HepG2 (cell line): ENCODE measurements at places on chromosomes 13 and 19. TPM values are rescaled to one million over a fixed set of nuclear protein-coding genes. Genes with fewer than 3 reads are reported as not detected.

ZNF490 gene
- total RNA-seq = 2.9 and 5.2 TPM in 2 replicates

SRRM5 gene
- 0.11 TPM in 1 of 2 replicates, not detected in the other for total RNA-seq

C1QTNF9B gene
- total RNA-seq = not detected in 2 replicates

NOP53 gene
- 44.2 and 53.9 TPM in 2 replicates for total RNA-seq

SDHAF1 gene
- 21.0 and 22.8 TPM in 2 replicates for total RNA-seq

KIR2DL1 gene
- total RNA-seq = not detected in 2 replicates

LILRA5 gene
- total RNA-seq = not detected in 2 replicates

EHD2 gene
- 0.08 and 0.09 TPM in 2 replicates for total RNA-seq

OXGR1 gene
- total RNA-seq = not detected in 2 replicates

CYSLTR2 gene
- not detected in 2 replicates for total RNA-seq

ZNF780B gene
- 21.9 and 25.0 TPM in 2 replicates for total RNA-seq

C19orf67 gene
- total RNA-seq = 0.11 TPM in 1 of 2 replicates, not detected in the other

ZNF665 gene
- 0.32 and 0.49 TPM in 2 replicates for total RNA-seq

SERTAD3 gene
- 16.9 and 17.8 TPM in 2 replicates for total RNA-seq

GRCh38 chr13:26558987-26559386 lies 1.5 kb downstream of the WASF3 start:
- DNase-seq = peak; percentile 88

DNA sequence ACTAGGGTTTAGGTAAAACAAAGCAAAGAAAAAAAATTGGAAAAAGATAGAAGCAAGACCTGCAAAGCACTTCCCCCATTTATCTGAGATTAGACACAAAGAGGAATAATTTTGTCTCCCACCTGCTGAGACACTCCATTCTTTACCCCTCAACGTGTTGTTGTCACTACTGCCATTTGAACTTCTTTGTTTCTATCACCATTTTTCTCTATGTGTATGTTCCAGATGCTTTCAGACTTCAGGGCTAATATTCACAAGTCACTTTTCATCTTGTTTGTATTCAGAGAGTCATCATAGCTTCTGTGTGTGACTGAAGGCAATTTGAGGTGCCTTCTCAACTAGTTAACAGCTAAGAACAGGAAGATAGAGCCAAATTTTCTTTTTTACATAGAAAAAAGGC lies 512.5 kb downstream of the TBC1D4 start:
- DNase-seq = no peak

DNA sequence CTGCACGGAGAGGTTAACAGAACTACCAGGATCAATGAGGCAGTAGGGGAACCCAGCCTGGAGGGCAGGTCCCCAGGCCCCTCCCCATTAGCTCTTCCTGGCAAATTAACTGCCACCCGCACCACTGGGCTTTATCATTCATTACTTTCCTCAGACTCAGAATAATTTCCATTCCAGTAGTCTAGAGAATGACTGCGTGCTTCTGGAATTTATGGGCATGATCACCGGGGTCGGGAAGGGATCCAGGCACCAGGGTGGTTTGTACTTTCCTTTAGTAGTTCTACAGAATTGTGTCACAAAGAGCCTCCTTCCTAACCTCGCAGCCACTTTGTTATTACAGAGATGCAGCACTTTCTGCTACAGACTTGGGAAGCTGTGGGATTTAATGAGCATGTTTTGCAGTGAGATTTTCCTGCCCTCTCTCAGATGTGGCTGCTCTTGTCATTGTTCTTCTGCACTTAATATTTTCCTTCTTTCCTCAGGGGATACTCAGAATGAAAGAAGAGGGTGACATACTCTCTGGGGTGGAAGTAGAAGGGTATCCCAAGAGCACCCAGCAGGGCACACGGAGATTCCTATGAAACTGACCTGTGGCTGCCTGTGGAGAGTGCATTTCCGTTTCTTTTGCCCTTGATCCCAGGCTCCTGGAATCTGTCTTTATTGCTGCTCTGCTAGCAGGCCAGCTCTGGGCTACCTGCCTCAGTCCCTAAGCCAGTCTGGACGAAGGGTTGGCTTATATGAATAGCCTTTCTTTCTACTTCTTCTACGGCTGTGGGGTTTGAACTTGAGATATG lies 285.0 kb upstream of the SLC10A2 start:
- DNase-seq = no peak

- DNase-seq = no peak
These were observed 3.6 kb upstream of the CACNG8 start for GRCh38 chr19:53958823-53959757.

DNA sequence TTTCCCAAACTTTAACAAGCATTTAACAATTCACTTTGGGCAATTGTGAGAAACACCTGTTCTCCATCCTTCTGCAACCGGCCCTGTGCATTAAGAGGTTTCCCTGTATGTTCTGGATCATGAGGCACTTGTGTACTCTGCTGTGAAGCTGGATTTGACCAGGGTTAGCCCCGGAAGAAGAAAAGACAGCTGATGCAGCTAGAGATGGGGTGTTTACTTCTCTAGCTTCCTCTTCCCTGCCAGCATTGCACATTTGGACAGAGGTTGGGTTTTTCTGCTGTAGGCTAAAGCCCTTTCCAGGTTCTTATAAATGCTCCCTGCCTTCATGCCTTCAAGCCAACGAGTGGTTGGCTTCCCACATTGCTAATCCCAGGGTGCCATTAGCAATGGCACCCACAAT lies 20.9 kb downstream of the MBD3L2B start:
- DNase-seq = no peak

DNA sequence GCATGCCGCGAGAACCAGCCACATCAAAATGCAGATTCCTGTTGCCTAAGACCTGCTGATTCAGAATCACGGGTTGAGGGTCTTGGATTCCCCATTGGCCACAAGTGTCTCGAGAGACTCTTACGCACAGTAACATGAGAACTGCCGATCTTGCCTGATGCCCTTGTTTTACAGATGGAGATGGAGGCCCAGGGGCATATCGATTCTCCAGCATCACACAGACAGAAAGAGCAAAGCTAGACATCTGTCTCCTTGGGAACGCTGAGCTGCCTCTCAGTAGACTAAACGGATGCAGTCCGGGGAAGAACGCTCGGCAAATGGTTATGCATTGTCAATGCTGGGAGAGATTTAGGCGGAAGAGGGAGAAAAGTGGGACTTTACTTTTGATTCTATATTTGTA lies 5.4 kb downstream of the NLRP12 start:
- DNase-seq = no peak

GRCh38 chr19:56619121-56619520 lies 23.8 kb upstream of the SMIM17 start:
- DNase-seq = no peak

GRCh38 chr13:26019251-26019650 lies 32.6 kb downstream of the SHISA2 start:
- DNase-seq = no peak

GRCh38 chr13:97124915-97125809 lies 97.0 kb upstream of the MBNL2 start:
- DNase-seq = peak; percentile 17

GRCh38 chr19:18208098-18208951 lies 4.5 kb upstream of the RAB3A start:
- DNase-seq = no peak

DNA sequence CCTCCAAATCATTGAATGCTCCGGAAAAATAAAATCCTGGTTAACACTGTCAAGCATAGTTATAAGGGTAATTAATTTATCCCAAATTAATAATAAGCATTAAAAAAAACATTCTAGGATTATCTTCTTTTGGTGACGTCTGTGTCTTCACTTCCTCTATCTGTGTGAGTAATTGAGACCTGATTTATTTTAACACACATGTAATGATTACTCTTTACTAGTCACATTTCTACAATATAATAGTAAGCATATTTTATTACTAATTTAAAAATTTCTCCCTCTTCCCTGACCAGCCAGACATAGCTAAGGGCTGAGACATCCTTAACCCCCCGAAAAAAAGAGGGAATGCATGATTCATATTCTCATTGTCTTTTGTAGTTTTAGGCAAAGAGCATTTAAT lies 2.3 kb downstream of the FNDC3A start:
- no peak for DNase-seq

- no peak for DNase-seq
These were observed 11.1 kb downstream of the ZC3H13 start for GRCh38 chr13:46041419-46041839.

- no peak for DNase-seq
These were observed 13.2 kb downstream of the PEPD start for GRCh38 chr19:33508431-33508830.

DNA sequence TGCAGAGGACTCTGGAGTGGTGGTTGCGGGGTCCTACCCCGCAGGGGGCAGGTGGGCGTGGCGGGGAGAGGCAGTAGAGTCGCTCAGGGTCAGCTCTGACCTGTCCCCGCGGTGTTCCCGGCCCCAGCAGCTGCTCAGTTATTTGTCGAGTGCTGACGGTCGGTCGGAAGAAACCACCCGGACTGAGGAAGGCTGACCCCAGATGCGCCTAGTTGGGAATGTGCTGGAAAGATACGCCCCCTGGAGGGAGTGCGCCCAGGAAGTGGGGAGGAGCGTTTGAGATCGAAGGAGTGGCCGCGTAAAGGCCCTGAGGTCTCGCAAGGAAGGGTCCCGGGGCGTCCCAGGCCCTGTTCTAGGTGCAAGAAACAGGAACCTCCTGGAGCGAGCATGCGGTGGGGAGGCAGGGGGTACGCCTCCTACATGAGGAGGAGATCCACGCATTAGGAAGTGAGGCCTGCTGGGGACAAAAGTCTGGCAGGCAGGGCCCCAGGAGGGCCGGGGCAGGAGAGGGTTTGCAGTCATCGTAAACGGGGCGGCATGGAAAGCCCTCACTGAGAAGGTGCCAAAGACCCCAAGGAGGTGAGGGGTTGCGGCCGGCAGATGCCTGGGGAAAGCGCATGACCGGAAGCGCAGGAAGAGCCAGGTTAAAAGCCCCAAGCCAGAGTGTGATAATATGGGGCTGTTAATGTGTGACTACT lies 9.2 kb downstream of the CCDC8 start:
- DNase-seq = peak; percentile 69

- peak; percentile 55 for DNase-seq
These were observed 28.6 kb upstream of the CYP2B6 start for GRCh38 chr19:40962460-40962961.

DNA sequence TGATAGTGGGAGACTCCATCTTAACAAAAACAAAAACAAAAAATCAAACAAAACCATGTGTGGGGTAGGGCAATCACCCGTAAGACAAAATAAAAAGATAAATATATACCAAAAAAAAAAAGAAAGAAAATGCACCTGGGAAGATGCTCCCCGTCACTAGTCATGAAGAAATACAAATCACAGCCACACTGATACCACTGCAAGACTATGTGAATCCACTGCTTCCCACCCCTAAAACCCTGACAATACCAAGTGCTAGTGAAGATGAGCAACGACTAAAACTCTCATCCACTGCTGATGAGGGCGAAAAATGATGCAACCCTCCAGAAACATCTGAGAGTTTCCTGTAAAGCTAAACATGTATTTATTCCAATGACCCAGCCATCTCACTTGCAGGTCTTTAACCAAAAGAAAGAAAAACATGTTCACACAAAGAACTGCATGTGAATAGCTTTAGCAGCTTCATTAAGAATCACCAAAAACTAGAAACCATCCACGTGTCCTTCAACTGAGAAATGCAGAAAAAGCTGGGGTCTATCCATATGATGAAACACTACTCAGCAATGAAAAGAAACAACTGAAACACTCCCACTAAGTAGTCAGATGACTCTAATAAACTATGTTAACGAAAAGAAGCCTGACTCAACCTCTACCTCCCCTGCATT lies 31.7 kb downstream of the BRD4 start:
- DNase-seq = no peak

DNA sequence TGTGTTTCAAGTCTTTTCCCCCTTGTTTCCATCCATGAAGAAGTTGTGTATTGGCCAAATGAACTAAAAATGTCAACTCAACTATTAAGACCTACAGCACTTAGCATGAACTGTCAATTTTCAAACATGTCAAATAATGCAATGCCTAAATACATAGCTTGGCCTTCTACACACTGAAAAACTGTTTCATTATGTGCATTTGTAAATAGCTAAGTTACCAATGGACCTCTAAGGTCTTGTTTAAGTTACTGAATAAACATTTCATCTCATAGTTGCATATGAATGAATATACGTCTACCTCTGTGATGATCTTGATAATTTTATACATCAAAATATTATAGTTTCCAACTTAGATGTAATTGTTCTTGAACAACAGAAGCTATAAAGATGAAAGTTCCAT lies 744.5 kb downstream of the EFNB2 start:
- DNase-seq = no peak

DNA sequence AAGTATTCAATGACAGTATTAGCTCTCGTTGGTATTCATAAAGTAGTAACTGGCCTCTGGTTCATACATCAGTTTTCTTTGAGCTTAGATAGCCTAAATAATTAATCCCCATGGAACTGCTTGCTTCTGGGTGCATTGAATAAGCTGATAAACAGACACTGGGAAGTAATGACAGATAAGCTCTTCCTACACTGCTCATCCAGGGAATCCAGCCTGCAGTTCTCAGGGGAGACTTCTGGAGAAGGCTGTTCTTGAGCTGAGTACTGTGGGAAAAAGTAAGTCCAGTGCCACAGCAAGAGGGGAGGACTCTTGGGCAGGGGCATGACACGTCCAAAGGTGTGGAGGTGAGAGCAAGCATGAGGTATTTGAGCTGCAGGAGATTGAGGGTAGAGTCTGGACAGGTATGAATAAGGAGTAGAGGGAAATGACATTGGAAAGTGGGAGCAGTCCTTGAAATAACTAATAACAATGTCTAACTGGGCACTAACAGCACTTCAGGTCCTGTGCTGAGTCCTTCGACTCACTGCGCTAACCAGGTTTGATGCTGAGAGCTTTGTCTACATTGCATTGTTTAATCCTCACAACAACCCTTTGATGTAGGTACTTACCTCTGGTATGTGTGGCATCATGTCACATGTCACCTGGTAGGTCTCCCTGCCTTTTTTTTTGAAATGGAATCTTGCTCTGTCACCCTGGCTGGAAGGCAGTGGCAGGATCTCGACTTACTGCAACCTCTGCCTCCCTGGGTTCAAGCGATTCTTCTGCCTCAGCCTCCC lies 7.2 kb downstream of the GARRE1 start:
- peak; percentile 84 for DNase-seq

- DNase-seq = no peak
These were observed 488.8 kb downstream of the IRS2 start for GRCh38 chr13:109297628-109298027.

- no peak for DNase-seq
These were observed 6.5 kb upstream of the SLC44A2 start for GRCh38 chr19:10618846-10619245.

DNA sequence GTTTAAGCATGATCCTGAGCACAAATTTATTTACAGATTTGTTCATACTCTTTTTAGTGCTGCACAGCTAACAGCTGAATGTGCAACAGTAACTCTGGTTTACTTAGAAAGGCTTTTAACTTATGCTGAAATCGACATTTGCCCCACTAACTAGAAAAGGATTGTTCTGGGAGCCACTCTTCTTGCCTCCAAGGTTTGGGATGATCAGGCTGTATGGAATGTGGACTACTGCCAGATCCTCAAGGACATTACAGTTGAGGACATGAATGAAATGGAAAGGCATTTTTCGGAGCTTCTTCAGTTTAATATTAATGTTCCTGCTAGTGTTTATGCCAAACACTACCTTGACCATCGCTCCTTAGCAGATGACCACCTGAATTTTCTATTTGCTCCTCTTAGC lies 16.0 kb downstream of the ZNF100 start:
- DNase-seq = peak; percentile 1
